ENCODE measurements at places on chromosomes 7 and 10.

DNA sequence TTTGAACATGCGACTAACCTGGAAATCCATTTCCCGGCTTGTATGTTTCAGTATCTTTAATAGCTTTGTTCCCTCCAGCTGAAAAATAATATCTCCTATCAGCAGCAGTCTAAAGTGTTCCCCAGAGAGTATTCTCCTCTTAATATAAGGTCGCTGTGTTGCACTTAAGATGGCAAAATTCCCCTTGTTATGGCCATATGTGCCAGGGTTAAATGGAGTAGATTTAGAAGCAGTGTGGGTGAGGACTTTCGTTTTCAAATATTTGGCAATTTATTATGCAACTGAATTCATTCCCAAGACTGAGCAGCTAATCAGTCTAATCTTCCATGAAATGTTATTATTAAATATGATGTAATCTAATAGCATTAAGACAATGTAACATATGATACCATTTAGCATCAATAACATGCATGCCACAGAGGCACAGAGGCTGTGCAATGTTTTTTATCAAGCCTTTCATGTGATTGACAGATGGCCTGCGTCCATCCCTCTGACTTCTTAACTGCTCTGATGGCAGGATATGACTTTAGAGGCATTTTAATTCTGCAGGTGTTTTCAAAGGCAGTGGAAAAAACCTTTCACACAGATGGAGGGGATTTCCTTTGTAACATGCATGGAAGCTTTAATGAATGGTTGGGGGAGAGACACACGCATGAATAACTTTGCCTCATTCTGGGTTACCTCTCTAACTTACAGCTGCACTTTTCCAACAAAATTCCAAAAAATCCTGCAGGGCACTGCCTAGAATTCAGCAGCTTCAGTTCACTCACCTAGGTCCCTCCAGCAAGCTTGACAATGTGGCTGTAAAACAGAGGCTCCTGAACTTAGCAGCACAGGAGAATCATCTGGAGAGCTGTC lies 55.1 kb upstream of the ZPBP start:
- no peak for DNase-seq

DNA sequence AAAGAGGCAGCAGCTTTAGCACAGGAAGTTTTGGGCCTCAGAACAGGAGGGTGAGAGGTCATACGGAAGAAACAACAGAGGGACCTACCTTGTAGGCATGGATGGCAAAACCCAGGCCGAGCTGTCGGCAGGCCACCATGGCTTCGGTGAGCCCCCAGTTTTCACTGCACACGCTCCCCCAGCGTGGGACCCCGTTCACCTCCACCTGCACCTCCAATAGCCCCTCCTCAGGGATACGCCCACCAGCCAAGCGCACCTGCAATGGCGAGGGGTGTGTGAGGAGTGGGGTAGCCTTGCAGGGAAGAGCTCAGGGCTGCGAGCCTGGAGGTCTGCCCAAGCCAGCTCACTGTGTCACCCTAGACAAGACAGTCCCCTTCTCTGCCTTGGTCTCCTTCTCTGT lies 11.3 kb downstream of the LOXL4 start:
- no peak for DNase-seq

GRCh38 chr10:117955176-117955575 lies 91.6 kb downstream of the RAB11FIP2 start:
- DNase-seq: no peak

GRCh38 chr7:47089461-47089860 lies 492.4 kb downstream of the TNS3 start:
- no peak for DNase-seq

- no peak for DNase-seq
Observed at GRCh38 chr10:58351616-58352578, 17.1 kb downstream of the UBE2D1 start.

GRCh38 chr10:115558252-115558651 lies 465.1 kb downstream of the ATRNL1 start:
- DNase-seq: no peak

DNA sequence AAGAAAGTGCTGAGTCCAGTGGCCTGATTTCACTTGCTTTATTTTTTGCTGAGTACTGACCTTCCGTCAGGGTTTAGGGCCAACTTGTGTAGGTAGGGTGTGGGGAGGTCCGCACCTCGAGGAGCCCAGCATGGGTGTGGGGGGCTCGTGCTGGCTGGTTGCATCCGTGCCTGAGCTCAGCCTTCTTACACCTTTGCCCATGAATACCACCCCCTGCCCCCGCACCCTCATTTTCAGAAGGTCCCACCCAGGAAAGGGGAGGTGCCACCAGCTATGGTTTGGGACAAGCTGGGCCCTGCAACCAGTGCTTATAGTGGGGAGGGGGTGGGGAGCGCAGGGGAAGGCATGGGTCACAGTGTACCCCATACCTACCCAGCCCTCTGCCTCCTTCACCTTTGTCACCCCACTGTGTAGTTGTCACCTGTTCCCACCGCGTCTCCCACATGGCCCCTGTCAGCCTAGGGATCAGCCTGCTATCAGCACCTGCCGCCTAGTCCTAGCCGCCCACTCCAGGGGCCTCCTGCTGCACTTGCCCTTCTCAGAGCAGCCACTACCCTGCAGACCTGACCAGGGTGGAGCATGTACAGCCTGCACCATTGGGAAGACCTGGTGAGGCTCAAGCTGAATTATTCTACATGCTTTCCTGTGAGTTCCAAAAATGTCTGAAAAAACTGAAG lies 146.2 kb upstream of the RET start:
- no peak for DNase-seq

- DNase-seq: no peak
Observed at GRCh38 chr10:115979576-115979975, 293.4 kb downstream of the GFRA1 start.

DNA sequence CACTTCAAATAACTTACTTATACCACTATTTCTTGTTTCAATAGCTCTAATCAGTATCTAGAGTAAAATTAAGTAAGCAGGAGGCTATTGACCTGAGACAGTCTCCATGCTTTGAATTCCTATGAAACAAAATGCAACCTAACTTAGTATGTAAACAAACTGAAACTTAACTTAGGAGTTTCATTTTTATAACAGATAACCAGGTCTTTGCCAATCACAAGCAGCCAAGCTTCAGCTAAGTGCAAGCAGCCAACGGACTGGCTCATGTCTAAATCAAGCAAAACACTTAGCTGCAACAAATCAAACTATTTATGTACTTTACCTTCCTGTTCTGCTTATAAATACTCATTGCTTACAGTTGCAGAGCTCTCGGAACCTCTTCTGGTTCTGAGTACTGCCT lies 4.4 kb upstream of the GSTK1 start:
- no peak for DNase-seq

DNA sequence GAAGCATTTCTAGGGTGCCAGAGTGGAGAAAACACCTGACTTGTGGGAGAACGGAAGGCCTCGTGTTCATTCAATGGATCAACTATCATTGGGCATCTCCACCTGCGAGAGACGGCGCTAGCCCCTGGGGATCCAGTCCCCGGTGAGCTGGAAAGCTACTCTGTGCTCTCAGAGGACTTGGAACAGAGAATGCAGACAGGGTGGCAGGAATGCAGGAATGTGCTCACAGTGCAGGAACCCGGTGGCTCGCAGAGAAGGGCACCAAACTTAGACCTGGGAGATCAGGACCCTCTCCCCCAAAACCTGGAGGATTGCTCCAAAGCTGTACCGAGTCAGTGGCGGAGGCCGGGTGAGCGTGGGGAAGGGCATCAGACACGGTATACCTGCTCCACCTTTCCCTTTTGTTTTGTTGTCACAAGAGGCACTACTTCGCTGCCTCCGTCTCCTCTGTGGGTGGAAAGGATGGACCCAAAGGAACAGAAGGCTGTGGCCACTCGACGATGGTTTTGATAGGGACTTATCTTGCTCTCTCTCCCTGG lies 569.0 kb upstream of the C7orf33 start:
- DNase-seq: no peak

GRCh38 chr10:106310596-106310995 lies 853.9 kb downstream of the SORCS1 start:
- DNase-seq: no peak

DNA sequence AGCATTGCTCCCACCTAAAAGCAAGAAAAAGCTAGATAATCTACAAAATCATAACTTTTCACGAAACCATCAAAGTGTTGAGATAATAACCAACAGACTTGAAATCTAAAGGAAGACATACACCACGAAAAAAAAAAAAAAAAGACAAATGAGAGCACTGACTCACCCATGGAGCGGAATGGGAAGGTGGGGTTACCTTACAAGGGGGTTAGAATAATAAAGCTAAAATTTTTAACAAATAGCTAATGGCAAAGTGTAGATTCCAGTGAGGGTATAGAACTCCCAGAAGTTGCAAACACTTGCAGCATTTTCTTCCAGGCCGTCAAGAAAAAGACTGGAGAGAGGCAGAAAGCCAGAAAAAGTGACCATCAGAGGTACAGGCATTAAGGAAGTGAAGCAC lies 27.2 kb downstream of the IPMK start:
- DNase-seq: no peak

DNA sequence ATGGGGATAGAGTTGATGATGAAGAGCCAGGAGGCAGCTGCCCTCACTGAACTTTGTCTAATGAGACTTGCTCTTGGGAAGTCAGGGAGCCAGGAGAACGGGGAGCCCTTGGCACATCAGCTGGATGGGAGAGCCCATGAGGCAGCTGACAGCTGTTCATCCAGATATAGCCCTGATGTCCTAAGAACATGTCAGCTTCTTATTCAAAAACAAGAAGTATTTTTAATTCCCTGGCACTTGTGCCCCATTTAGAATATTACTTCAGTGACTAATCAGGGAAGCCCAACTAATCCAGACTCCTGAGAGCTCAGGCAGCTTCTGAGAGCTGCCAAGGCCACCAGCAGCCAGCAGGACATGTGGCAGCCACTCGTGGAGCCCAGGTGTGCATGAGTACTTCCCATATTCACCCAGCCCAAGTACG lies 363.4 kb downstream of the GRID1 start:
- DNase-seq: no peak

DNA sequence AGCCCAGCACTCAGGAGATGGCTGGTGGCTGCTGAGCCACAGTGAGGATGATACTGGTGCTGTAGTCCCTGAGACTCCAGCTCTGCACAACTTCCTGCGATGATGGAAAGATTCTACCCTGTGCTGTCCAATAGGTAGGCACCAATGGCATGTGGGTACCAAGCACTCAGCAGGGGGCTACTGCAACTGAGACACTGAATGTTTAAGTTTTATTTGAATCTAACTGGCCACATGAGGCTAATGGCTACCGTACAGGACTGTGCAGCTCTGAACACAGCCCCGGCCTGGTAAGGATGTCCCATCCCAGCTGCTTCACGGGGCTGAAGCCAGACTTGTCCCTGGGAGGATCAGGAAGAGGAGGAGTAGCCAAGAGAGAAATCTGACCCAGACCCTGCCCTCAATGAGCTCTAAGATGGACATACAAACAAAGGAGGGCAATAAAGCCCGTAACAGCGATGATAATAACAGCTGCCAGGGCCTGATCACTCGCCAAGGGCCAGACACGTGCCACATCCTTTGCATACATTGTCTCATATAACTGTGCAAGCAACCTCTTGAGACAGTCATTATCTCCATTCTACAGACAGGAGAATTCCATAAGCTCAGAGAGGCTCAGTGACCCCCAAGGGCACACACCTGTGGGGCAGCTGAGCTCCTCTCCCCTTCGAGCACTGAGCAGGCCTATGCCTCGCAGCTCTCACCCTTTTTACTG lies 3.8 kb downstream of the GPRIN2 start:
- DNase-seq: no peak

- no peak for DNase-seq
Observed at GRCh38 chr10:77756319-77757232, 119.0 kb upstream of the KCNMA1 start.

- DNase-seq: no peak
Observed at GRCh38 chr10:4108693-4109092, 323.7 kb upstream of the KLF6 start.

DNA sequence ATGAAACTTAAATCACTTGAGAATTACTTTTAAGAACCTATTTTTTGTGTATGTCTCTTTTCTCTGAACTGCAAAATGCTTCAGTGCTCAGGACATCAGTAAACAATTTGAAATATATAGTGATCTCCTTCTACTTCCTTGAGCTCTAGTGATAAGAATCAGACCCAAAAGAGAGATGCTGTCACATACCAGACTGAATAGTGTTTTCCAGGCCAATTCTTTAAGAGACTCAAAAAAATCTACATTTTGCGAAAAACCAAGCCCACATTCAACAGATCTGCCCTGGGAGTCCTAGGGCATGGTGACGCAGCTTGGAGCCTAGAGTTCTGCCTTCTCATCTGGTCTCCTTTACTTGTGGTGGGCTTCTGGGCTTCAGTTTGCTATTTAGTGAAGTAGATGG lies 72.1 kb upstream of the SLC13A1 start:
- no peak for DNase-seq

- DNase-seq: no peak
Observed at GRCh38 chr7:3302681-3303320, 1.7 kb downstream of the SDK1 start.

DNA sequence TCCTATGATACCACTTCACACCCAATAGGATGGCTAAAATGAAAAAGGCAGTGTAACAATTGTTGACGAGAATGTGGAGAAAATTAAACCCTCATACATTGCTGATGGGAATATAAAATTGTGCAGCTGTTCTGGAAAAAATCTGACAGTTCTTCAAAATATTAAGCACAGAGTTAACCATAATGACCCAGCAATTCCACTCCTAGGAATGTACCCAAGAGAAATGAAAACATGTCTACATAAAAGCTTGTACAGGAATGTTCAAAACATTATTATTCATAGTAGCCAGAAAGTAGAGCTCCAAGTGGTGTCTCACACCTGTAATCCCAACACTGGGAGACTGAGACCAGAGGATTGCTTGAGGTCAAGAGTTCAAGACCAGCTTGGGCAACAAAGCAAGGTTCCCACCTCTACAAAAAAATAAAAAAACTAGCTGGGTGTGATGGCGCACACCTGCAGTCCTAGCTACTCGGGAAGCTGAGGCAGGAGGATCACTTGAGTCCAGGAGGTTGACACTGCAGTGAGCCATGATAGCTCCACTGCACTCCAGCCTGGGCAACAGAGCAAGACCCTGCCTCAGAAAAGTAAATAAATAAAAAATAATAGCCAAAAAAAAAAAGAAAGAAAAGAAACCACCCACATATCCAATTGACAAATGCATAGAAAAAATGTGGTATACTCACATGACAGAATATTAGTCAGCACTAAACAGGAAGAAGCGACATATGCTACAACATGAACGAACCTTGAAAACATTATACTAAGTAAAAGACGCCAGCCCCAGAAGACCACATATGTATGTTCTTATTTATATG lies 5.0 kb downstream of the RHEB start:
- DNase-seq: no peak

DNA sequence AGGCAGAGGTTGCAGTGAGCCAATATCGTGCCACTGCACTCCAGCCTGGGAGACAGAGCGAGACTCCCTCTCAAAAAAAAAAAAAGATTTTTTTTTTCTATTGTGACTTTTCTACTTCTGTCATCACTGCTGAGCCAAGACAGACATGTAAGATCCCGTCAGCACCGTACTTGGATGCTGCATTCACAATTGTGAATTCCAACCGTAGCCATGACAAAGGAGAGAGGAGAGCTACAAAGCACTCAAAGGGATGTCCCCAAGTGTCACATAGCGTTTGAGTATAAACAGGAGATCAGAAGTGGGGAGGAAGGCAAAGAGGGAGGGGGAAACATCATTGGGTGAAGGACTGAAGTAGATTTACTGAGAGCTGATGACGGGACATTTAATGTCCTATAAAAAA lies 144.2 kb downstream of the PRPF18 start:
- DNase-seq: no peak

GRCh38 chr10:3433131-3433530 lies 260.5 kb upstream of the PITRM1 start:
- DNase-seq: no peak
